ENCODE measurements at places on chromosomes 11 and 22.
A peak's percentile ranks its signal among the peaks of the same experiment; 100 is the strongest.

DNA sequence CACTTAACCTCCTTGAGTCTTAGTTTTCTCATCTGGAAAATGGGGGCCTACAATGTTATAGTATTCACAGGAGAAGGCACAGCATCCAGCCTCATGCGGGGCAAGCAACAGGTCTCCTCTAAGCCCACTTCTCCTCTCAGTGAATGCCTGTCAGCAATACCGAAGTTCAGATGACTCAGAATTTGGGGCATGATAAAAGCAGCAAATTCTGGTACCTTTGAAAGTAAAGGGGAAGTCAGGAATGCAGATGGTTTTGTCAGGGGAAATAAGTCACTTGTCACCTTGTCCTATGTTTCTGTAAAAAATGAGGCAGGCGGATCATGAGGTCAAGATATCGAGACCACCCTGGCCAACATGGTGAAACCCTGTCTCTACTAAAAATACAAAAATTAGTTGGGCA lies 350.2 kb downstream of the LARGE1 start:
- no peak for DNase-seq

GRCh38 chr22:48749555-48750227 lies 1078.0 kb downstream of the BRD1 start:
- no peak for DNase-seq

- no peak for DNase-seq
Measured at GRCh38 chr11:97454988-97455387, 1065.2 kb downstream of the JRKL start.

DNA sequence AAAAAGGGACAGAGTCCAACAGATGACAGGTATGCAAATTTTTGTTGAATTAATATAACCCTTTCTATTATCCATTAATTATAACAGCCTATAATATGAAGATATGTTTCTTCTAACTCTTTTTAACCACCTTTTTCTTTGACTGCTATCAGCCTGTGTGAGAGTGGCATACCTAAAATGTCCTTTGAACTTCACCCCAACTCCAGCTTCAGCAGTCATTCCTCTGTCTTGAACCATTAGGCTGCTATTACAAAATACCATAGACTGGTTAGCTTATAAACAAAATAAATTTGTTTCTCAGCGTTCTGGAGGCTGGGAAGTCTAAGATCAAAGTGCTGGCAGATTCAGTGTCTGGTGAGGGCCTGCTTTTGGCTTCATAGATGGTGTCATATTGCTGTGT lies 564.6 kb upstream of the FAT3 start:
- no peak for DNase-seq

- no peak for DNase-seq
Measured at GRCh38 chr22:30894371-30894740, 74.2 kb downstream of the MORC2 start.

GRCh38 chr11:20029193-20029592 lies 131.1 kb downstream of the DBX1 start:
- no peak for DNase-seq

DNA sequence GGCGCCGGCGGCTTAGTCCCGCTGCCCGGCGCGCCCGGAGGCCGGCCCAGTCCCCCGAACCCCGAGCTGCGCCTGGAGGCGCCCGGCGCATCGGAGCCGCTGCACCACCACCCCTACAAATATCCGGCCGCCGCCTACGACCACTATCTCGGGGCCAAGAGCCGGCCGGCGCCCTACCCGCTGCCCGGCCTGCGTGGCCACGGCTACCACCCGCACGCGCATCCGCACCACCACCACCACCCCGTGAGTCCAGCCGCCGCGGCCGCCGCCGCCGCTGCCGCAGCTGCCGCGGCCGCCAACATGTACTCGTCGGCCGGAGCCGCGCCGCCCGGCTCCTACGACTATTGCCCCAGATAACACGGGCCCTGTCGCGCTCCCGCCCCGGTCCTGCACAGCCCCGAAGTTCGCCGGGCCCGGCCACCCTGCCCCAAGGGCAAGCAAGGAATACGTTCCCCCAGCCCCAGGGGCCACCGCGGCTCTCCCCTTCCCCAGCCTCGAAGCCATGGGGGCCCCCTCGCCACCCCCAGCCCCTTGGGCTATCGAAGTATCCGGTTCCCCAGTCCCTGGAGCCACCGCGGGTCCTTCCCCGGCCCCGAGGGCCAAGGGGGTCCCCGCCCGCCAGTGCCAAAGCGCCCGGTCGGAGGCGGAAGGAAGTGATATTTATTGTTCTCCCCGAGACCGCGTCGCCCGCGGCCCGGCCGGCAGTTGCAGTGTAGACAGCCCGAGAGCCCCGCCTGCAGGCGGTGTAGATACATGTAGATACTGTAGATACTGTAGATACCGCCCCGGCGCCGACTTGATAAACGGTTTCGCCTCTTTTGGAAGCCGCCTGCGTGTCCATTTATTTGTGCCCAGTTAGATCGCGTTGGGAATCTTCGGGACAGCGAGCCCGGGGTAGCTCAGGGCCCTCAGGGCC lies 6.2 kb downstream of the TBX1 start:
- DNase-seq: no peak

- no peak for DNase-seq
Measured at GRCh38 chr11:6084587-6084986, 22.9 kb upstream of the OR56B4 start.

DNA sequence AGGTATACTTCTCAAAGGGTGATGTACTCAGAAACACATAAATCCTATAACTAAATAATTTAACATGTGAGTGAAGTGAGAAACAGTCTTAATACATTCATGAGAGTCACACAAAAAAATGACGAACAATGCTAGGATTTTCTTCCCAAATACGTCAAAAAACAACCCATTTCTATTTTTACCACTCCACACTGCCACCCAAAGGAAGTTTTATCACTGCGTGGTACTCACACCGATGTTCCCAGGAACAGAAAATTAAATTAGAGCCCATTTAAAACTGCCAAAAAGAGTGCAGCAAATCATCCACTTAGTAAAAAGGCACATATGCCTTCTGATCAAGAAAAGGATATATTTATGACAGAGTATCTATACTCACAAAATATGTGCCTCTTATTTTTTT lies 710.9 kb upstream of the FAT3 start:
- no peak for DNase-seq

- DNase-seq: no peak
Measured at GRCh38 chr11:38824573-38824972, 2226.5 kb upstream of the RAG2 start.

GRCh38 chr22:42595434-42595833 lies 19.2 kb downstream of the POLDIP3 start:
- no peak for DNase-seq

GRCh38 chr22:24156141-24156912 lies 25.0 kb upstream of the SUSD2 start:
- peak; percentile 71 for DNase-seq

DNA sequence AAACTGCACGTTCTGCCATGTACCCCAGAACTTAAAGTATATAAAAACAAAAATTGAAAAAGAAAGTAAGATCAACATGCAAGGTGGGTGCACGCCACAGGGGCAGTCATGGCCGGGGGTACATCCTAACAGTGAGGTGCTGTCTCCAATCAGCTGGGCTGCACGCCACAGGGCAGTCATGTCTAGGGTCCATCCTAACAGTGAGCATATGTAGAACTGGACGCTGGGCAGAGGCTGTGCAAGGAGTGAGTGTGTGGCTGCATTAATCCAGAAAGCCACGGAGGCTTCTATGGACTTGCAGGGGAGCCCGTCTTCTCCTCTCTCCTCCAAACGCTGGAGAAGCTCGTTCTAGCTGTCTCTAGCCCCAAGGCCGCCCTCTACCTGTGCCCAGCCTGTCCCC lies 1105.0 kb downstream of the BRD1 start:
- no peak for DNase-seq

DNA sequence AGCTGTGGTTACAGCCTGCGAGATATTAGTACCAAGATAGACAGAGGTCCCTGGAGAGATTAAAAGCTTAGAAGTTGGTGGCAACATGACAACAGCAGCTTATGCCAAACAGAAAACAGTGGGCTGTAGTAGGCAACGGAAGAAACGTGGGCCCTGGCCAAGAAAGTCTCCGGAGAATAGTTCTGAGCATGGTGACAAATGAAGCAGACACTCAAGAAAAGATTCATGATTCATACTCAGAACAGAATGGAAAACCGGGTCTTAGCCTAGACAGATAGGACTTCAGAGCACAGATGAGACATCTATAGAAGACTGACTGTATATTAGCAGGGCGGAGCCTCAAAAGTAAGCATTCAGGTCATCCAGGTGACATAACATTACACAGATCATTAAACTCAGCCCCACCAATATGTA lies 727.4 kb downstream of the ETS1 start:
- no peak for DNase-seq

DNA sequence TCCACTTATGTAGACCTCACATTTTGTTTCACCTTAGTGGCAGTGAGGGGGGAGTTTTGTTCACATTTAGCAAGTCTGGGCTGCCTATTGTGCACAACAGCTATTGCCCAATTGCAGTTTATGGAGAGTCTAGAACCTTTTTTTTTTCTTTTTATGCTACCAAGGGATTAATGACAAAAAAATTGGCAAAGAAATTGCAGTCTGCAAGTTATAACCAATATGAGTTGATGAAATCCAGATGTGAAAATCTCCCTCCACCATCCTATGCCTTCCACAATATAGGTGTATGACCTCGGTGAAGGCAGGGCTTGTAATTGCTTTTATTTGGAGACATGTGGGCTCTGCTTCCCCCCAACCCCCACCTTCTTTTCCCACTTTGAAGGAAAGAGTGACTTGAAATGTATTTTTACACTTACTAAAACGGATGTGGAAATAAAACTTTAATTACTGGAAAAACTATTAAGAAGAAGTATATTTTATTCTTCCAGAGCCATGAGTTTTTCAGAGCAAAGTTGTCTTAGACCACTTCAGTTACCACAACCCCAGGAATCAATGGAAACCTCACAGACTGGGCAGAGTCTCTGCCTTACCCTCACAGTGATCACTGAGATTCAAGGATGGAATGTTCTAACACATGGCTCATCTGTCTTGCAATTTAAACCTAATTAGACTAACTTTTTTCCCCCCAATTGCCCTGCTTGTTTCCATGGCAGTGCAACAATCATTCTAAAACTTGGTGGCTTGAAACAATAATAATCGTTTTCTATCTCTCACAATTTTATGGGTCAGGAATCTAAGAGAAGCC lies 120.8 kb upstream of the SLC5A12 start:
- DNase-seq: no peak

GRCh38 chr11:32448232-32448631 lies 12.9 kb upstream of the WT1 start:
- DNase-seq: no peak

DNA sequence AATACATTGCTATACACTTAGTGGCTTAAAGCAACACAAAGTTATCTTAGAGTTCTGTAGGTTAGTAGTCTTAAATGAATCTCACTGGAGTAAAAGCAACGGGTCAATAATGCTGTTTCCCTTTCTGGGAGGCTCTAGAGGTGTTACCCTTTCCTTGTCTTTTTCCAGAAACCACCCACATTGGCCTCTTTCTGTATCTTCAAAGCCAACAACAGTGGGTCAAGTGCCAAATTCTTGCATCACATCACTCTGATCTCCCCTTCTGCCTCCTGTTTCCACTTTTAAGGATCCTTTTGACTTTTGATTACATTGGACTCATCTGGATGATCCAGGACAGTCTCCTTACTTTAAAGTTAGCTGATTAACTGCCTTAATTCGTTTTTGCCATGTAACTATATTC lies 93.6 kb downstream of the DDX10 start:
- DNase-seq: no peak

- no peak for DNase-seq
Measured at GRCh38 chr11:97893612-97894011, 1127.1 kb upstream of the CNTN5 start.

- DNase-seq: no peak
Measured at GRCh38 chr22:29914991-29915533, 32.1 kb downstream of the MTMR3 start.

DNA sequence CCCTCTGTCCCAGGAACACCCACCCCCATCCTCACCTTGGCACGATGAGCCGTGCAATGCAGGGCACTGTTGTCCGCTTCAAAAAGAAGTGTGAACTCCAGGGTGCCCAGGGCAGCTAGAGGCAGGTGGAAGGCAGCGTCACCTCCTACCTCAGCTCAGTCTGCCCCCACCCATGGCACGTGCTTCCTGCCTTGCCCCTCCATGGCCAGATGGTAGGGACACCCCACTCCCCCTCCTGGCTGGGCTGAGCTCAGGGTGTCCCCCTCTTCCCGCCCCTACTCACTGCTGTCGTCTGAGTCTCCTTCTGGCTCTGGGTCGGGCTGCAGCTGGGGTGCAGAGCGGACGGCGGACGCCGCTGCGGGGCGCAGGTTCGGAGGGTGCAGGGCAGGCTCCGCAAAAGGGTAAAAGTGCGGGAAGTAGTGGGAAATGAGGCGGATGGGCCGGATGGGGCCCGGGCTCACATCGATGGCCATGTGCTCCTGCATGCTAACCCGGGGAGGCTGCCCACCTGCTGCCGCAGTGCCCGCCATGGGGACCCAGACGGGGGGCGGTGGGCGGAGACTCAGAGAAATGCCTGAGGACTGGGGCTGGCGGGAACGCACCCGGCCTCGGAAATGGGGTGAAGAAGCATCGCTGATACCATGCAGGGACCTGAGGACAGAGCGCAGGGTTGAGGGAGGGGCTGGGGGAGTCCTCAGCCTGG lies 9.1 kb downstream of the NDUFV1 start:
- DNase-seq: no peak

DNA sequence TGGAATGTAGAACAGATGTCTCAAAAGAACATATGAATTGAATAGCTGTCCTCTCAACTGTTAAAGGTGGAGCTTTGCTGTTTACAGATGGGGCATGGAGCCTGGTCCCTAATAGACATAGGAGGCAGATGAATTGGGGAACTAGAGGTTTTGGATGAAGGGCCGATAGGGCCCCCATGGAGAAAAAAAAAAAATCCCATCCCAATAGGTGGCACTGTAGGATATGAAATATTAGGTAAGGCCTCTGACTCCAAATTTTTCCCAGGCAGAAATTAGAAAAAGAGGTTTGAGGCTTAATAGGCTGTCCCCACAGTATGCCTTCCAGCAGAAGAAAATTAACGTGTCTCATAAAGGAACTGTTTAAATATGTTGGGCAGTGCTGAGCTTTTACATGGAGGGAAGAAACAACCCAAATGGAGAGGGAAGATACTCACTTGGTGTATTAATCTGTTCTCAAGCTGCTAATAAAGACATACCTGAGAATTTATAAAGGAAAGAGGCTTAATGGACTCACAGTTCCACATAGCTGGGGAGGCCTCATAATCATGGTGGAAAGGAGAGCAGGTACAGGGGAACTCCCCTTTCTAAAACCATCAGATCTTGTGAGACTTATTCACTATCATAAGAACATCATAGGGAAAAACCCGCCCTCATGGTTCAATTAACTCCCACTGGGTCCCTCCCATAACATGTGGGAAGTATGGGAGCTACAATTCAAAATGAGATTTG lies 30.1 kb upstream of the TMEM45B start:
- DNase-seq: peak; percentile 13

- DNase-seq: peak; percentile 85
Measured at GRCh38 chr11:67056267-67057204, at the start of gene RHOD. RHOD (plus strand) TSS chr11:67056847; CDS start chr11:67056903, 56 bp downstream.

GRCh38 chr22:40023341-40023841 lies 28.6 kb downstream of the FAM83F start:
- no peak for DNase-seq

- no peak for DNase-seq
Measured at GRCh38 chr22:45602824-45603595, 68.6 kb upstream of the ATXN10 start.

GRCh38 chr11:103807806-103808205 lies 228.6 kb upstream of the DDI1 start:
- DNase-seq: no peak
